ENCODE measurements at places on chromosomes 11 and 22.

DNA sequence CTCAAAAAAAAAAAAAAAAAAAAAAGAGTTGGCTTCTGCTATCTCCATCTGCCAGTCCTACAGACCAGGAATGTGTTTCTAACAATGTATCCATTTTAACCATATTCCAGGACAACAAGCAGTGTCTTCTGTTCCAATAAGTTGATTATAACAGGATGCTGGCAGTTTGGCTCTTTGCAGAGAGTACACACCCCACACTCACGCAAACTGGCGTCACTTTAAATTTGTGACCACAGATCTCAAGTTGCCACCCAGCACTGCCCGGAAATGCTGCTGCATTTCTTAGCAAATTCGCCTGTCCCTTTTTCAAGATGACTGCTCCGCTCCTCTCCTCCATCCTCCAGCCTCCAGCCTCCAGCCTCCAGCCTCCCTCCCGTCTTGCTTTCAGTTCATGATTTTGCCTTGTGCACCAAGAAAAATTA, 44.3 kb downstream of the SCGB1A1 start:
- no peak for DNase-seq

DNA sequence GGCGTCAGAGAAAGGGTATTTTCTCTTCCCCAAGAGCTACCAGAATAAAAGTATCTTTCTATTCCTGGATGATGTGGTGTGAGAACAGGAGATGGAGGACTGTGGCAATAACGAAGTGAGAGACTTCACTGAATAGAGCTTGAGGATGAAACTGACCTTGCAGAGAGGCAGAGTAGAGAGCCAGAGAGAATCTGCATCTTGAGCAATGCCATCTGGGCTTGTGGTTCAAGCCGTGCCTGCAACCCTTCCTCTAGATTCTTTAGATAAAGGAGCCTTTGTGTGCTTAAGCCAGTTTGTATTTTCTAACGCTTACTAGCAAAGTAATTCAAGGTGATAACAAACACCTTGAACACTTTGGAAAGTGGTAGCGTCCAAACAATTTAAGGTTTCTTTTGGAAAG, 2.2 kb downstream of the ME3 start:
- no peak for DNase-seq

- DNase-seq: no peak
Measured at GRCh38 chr22:37098976-37099591, 10.4 kb downstream of the TMPRSS6 start.

DNA sequence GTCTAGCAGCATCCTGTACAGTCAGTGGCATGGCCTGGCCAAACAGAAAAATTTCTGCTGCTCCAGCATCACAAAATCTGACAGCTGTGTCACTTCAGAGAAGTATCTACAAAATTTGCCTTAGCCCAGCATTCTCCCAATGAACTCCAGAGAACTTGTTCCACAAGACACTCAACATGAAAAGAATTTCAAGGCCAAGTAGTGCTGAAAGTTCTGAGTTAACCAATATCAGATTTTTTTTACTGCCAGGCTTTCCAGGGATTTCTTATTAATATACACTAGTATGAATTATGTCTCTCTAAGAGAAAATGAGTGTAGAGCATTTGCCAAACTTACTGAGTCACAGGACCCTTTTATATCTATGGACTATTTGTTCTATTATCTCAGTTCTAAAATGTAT, 68.8 kb downstream of the OR5AK2 start:
- no peak for DNase-seq

- DNase-seq: no peak
Measured at GRCh38 chr22:27632451-27633295, 168.9 kb downstream of the MN1 start.

- no peak for DNase-seq
Measured at GRCh38 chr11:73451896-73452295, 75.7 kb downstream of the RELT start.

- no peak for DNase-seq
Measured at GRCh38 chr22:37303821-37304274, 21.5 kb downstream of the CYTH4 start.

All from right lobe of liver (tissue), 6 donors.